Dermis blood vessel endothelial cell (primary cell): ENCODE measurements at places on chromosomes 7 and 10. TPM values are rescaled to one million over a fixed set of nuclear protein-coding genes. Genes with fewer than 3 reads are reported as not detected.

GRCh38 chr7:19713676-19714075, 4.8 kb upstream of the POLR1F start:
- peak; percentile 70 for DNase-seq

GRCh38 chr7:55588379-55588699, 16.0 kb upstream of the VOPP1 start:
- DNase-seq = no peak

DNA sequence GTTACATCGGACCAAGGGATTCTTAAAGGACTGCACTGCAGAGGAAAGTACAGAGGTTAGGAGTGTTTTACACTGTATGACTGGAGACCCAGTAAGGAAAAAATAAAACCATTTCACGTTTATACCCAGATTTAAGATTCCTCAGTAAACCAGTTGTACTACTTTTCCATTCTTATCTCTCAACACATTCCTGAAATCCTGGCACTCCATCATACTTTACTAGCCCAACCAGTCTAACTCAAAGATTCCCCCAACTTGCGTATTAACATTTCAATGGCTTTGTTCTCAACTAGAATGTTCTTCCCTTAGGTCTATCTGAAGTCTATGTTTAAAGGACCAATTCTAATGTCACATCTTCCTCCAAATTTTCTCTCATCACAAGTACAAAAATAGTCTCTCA, 8.0 kb downstream of the CCDC186 start:
- no peak for DNase-seq

GRCh38 chr10:113021268-113022040, 71.4 kb downstream of the TCF7L2 start:
- peak; percentile 58 for DNase-seq

Gene ITGB8
- 8.5 and 8.8 TPM in 2 replicates for total RNA-seq

Gene C7orf33
- total RNA-seq = not detected in 2 replicates

DNA sequence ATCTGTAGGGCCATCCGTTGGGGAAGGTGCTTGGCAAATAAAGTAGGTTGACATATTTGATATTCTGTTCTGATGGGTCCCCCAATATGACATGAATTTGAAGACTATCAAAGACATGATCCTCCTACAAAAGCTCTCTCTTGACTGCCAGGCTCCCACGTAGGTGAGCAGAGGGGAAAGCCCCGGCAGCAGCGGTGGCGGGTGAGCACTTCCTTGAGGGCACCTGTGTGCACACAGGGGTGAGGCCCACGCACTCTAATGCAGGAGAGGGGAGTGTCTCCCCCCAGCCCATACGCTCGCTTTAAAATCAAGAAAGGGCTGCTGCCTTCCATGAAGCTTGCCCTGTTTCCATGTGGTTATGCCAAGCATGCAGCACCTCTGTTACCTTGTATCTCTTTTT, 100.4 kb downstream of the TAX1BP1 start:
- no peak for DNase-seq

Gene PLEKHS1
- total RNA-seq = not detected in 2 replicates

Gene NUDT13
- 1.0 and 2.1 TPM in 2 replicates for total RNA-seq

DNA sequence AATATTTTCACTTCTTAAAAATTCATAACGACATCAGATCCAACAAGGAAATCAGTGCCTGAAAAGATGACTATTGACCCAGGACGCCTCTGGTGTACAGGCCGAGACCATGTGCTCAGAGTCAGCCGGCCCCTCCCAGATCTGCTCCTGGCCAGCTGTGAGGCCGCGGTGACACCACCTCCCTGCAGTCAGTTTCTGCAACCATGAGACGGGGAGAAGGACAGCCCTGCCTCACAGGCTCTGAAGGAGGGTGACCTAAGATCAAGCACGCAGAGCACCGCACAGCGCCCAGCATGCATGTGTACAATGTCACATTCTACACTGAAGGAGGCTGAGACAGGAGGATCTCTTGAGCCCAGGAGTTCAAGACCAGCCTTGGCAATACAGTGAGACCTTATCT, 2.6 kb upstream of the GPER1 start:
- no peak for DNase-seq

Gene SPAM1
- not detected in 2 replicates for total RNA-seq

GRCh38 chr7:12803542-12803941, 116.1 kb downstream of the ARL4A start:
- DNase-seq = no peak

Gene IQUB
- total RNA-seq = 0.05 and 0.34 TPM in 2 replicates

- no peak for DNase-seq
Observed at GRCh38 chr7:138872576-138872975, 74.6 kb upstream of the ATP6V0A4 start.

- peak; percentile 34 for DNase-seq
Observed at GRCh38 chr10:119517235-119518141, 25.0 kb downstream of the RGS10 start.

Gene NUP42
- 26.2 and 31.5 TPM in 2 replicates for total RNA-seq

DNA sequence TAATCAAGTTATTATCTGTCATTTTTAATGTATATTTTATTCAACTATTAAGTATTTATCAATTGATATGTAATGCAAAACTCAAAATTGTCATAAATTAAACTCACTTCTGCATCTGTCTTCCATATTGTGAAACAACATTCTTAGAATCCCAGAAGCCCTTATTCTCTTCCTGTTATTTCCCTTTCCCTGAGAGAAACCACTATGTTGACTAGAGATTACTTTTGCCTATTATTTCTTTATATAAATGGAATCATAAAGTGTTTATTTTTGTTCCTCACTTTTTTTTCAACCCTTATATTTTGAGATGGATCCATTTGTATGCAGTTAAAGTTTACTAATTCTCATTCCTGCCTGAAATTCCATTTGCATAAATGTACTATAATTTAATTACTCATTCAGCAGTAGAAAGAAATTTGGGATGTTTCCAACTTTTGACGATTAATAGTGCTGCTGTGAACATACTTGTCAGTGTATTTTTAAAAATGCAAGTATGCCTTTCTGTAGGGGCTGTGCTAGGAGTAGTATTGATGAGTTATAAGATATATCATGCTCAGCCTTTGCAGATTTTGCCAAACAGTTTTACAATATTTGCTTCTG, 211.2 kb downstream of the SEMA3D start:
- DNase-seq = peak; percentile 13

Gene ADAP1
- total RNA-seq = 1.7 and 2.9 TPM in 2 replicates

Gene TSPAN33
- total RNA-seq = 0.19 TPM in 1 of 2 replicates, not detected in the other

Gene CDH23
- total RNA-seq = under 0.01 and 0.19 TPM in 2 replicates

DNA sequence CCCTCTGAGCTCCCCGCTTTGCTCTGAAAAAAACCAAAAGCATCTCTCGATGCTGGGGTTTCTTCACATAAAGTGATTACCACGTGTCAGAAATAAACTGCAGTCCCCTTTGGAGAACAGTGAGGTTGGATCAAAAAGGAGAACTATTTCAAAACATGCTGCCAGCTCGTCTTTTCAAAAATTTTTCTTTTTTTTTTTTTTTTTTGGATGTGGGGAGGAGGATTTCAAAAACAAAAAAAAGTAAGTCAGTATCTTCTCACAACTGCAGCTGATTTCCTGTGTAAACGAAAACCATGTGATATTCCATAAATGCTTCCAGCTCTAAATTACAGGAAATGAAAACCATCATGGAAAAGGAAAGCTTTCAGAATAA, 155.0 kb upstream of the LYZL2 start:
- peak; percentile 79 for DNase-seq

DNA sequence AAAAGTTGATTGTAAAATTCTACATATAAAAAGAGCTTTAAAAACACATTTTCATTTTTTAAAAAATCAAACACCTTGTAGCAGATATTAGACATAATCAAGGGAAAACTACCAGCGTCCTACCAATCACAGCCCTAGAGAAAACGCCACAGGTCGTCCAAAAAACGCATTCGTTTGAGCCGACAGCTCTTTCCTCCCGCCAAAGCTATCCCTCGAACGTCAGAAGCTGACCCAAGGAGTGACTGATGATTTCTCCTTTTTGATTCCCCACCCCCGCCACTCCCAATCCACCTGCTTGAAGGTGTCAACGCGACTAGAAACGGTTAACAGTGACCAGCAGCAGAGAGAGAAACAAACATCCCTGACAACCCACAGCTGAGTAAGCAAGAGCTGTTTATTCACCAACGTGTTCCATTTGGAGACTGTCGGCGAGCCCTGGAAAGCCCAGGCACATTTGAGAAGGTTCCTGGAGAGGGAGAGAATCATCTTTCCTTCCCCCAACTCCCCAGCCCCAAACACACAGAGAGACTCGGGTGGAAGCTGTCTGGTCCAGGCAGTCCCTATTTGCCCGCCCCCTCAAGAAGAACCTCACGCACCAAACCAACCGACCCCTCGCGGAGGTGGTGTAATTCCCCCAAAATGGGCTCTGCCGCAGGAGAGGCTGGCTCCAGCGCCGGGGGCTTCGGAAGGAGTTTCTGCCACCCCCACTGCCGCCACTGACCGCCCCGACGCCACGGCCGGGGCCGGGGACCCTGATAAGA, 622 bp downstream of the CPEB3 start:
- peak; percentile 60 for DNase-seq

DNA sequence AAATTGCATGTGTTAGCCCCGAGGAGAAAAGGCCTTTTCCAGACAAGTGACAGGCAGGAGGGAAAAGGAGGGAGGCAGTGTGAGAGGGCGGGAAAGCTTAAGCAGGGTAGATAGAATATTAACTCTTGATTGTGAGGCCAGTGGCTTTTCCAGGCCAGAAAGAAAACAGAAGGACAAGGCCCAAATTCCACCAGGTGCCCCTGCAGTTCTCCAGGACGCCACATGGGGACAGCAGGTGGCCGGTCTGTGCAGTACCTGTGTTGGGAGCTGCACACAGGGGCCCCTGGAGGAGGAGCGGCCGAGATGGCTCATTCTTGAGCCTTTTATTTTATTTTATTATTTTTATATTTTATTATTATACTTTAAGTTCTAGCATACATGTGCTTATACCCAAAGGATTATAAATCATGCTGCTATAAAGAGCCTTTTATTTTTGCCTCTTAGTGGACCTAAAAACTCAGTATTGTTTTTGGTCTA, 141.3 kb upstream of the KLF14 start:
- DNase-seq = peak; percentile 75

- DNase-seq = no peak
Observed at GRCh38 chr7:129797214-129797789, 155.5 kb downstream of the UBE2H start.

Gene OPN1SW
- not detected in 2 replicates for total RNA-seq

- DNase-seq = no peak
Observed at GRCh38 chr7:146736446-146737190, 620.0 kb downstream of the CNTNAP2 start.
